Spinal cord (tissue), 10 donors: ENCODE measurements at places on chromosomes 5 and 9. TPM values are rescaled to one million over a fixed set of nuclear protein-coding genes. Genes with fewer than 3 reads are reported as not detected.

DNA sequence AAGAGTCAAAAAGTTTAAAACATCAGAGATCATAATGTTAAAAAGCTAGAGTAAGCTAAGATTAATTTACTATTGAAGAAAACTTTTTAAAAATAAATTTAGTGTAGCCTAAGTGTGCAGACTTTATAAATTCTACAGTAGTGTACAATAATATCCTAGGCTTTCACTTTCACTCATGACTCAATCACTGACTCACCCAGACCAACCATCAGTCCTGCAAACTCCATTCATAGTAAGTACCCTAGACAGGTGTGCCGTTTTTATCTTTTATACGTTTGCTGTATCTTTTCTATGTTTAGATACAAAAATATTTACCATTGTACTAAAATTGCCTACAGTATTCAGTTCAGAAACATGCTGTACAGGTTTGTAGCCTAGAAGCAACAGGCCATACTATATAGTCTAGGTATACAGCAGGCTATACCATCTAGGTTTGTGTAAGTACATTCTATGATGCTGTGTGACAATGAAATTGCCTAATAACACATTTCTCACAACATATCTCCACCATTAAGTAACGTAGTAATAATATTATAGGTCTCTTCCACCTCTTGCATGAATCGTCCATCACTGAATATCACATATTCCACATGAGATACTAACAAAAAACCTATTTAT, 59.2 kb downstream of the MEGF9 start:
- H3K4me1 ChIP-seq: no peaks in the 10 kb centered on the region
- DNase-seq: no peak
- no peaks in the 10 kb centered on the region for H3K36me3 ChIP-seq
- H3K27ac ChIP-seq: no peak overlapping the region

DNA sequence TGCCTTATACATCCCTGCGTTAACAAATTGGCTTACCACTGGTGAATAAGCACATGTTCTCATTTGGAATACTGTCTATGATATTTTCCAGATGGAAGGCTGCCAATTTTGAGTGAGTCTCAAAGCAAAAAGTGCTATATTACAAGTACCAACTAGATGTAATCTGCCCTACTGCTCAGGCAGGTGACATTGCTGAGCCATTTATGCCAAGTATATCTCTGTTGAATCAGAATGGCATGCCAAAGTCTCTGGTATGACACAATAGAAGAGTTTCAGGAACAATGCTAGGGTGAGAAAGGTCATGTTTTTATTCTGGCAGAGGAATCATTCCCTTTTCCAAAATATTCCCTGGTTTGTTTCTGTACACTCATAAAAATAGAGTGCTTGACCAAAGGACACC, 356.5 kb downstream of the CDH9 start:
- H3K27me3 ChIP-seq: no peaks in the 10 kb centered on the region
- no peaks in the 10 kb centered on the region for H3K4me1 ChIP-seq
- DNase-seq: peak; percentile 8
- H3K36me3 ChIP-seq: no peaks in the 10 kb centered on the region

GRCh38 chr5:178895615-178896571, at the start of gene ZFP2:
TSS of gene ZFP2 (plus strand) at chr5:178895913. CDS start at chr5:178931314, 35,401 bp downstream.
- H3K27me3 ChIP-seq: no peaks in the 10 kb centered on the region
- H3K4me3 ChIP-seq: peak within 1 kb of the TSS; percentile 81
- H3K36me3 ChIP-seq: no peaks in the 10 kb centered on the region
- H3K4me1 ChIP-seq: peaks cover 9% of the 10 kb centered on the region
- DNase-seq: peak; percentile 42

GRCh38 chr5:68298479-68298878, 82.9 kb downstream of the PIK3R1 start:
- H3K27me3 ChIP-seq: no peaks in the 10 kb centered on the region
- no peak overlapping the region for H3K27ac ChIP-seq
- no peak overlapping the region for H3K4me3 ChIP-seq
- DNase-seq: no peak

GRCh38 chr5:111411301-111411700, 101.0 kb downstream of the STARD4 start:
- H3K27ac ChIP-seq: no peak overlapping the region
- DNase-seq: no peak
- no peaks in the 10 kb centered on the region for H3K4me1 ChIP-seq
- no peaks in the 10 kb centered on the region for H3K27me3 ChIP-seq
- no peak overlapping the region for H3K4me3 ChIP-seq
- no peaks in the 10 kb centered on the region for H3K36me3 ChIP-seq

GRCh38 chr9:107108342-107109130, 174.5 kb upstream of the RAD23B start:
- no peak for DNase-seq
- no peak overlapping the region for H3K27ac ChIP-seq
- no peak overlapping the region for H3K4me3 ChIP-seq
- no peaks in the 10 kb centered on the region for H3K4me1 ChIP-seq

GRCh38 chr5:77550406-77550805, 58.3 kb upstream of the WDR41 start:
- no peak overlapping the region for H3K27ac ChIP-seq
- no peaks in the 10 kb centered on the region for H3K27me3 ChIP-seq
- no peak overlapping the region for H3K4me3 ChIP-seq
- H3K36me3 ChIP-seq: no peaks in the 10 kb centered on the region
- H3K4me1 ChIP-seq: no peaks in the 10 kb centered on the region
- DNase-seq: no peak

- DNase-seq: no peak
- H3K36me3 ChIP-seq: no peaks in the 10 kb centered on the region
- H3K4me1 ChIP-seq: no peaks in the 10 kb centered on the region
- no peaks in the 10 kb centered on the region for H3K27me3 ChIP-seq
- no peak overlapping the region for H3K4me3 ChIP-seq
Measured at GRCh38 chr5:25060575-25060974, 415.8 kb upstream of the CDH10 start.

- H3K27me3 ChIP-seq: peaks cover 16% of the 10 kb centered on the region
- DNase-seq: no peak
- H3K4me3 ChIP-seq: no peak overlapping the region
- no peak overlapping the region for H3K27ac ChIP-seq
- H3K4me1 ChIP-seq: peaks cover 7% of the 10 kb centered on the region
Measured at GRCh38 chr5:137155261-137156000, 343.7 kb downstream of the SPOCK1 start.

DNA sequence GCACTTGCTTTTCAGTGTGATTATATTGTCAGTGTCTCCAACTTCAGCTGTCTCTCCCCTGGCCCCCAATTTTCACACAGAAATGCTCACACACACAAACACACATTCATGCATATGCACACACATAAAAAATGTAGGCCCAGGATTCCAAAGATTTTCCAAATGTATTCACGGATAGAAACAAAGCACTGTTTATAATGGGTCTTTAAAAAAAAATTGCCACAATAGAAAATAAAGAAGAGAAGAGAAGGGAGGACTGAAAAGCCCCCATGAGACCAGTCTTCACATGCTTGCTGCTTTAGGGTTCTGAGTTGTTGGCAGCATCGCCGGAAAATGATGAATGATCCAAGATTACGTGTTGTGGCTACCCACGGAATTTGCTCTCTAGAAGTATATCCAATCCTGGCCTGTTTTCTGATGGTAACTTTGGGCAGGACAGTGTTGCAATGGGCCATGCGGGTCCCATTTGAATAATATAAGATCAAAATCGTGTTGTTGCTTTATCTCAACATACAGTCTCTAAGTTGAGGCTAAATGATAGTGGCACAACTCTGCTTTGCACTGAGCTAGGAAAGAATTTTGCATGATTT, 36.2 kb upstream of the ACO1 start:
- H3K27me3 ChIP-seq: no peaks in the 10 kb centered on the region
- H3K36me3 ChIP-seq: no peaks in the 10 kb centered on the region
- no peak for DNase-seq
- no peak overlapping the region for H3K4me3 ChIP-seq

GRCh38 chr9:132141344-132141947, 20.4 kb upstream of the NTNG2 start:
- H3K4me1 ChIP-seq: peaks cover 47% of the 10 kb centered on the region
- peak overlapping the region; percentile 16 for H3K4me3 ChIP-seq
- DNase-seq: no peak
- H3K27ac ChIP-seq: peak overlapping the region; percentile 72

GRCh38 chr5:759111-759751, 25.3 kb downstream of the ZDHHC11B start:
- DNase-seq: no peak
- H3K4me3 ChIP-seq: no peak overlapping the region
- peaks cover 42% of the 10 kb centered on the region for H3K36me3 ChIP-seq
- H3K27ac ChIP-seq: peak overlapping the region; percentile 25
- H3K4me1 ChIP-seq: peaks cover 49% of the 10 kb centered on the region
- no peaks in the 10 kb centered on the region for H3K27me3 ChIP-seq

Gene TXNDC8
- not detected for total RNA-seq

Gene SLC6A19
- total RNA-seq: 0.10 TPM
